Lower leg skin (tissue), 4 donors: ENCODE measurements at places on chromosomes 7 and 10. TPM values are rescaled to one million over a fixed set of nuclear protein-coding genes. Genes with fewer than 3 reads are reported as not detected.

DNA sequence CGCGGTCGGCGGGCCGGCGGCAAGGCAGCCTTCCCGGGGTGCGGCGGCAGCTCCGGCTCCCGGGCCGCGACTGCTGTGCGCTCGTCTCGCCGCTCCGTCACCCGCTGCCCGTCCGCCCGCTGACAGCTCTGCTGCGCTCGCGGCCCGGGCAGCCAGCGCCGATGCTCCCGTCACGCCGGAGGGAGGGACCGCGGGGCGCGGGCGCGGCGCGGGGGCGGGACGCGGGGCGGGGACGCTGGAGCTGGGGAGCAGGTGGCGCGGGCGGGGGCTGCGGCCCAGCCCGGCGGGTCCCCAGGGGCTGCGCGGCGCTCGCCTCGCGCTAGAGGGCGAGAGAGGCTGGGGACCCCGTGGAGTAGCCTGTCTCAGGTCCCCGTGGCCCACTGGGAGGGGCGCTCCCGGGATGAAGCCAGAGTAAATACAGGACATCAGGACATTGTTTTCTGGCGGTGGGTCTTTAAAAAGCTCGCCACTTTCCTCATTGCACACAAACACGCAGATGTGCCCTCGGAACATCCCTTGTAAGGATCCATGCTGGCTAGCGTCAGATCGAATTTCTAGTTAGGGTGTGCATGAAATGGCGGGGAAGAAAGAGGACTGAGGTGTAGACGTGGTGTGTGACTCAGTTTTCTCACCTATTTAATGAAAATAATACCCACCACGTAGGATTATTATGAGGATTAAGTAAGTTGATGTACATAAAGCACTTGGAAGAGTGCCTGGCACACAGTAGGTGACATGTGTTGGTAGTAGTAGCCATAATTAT lies at the start of gene ELAPOR2:
Gene ELAPOR2 (minus strand): TSS at position 130 of the 763 bp plus-strand sequence. CDS start 141 bp downstream, outside the sequence.
- peak; percentile 95 for DNase-seq

DNA sequence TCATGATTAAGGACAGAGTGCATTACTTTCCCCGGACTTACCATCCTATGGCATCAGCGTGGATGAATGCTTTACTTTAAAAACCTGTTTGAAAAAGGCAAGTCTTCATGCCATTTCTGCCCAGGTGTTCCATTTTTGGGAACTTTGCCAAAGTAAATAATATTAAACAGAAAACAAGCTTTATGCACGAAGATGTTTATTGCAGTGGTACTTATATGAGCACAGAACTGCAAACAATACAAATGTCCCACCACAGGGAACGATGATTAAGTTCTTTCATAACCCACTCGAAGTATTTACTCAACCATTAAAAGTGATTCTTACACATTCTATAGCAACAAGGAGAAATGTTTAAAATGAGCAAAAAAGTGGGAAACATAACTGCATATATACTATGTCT lies 109.7 kb upstream of the GDF10 start:
- DNase-seq, result no peak

DNA sequence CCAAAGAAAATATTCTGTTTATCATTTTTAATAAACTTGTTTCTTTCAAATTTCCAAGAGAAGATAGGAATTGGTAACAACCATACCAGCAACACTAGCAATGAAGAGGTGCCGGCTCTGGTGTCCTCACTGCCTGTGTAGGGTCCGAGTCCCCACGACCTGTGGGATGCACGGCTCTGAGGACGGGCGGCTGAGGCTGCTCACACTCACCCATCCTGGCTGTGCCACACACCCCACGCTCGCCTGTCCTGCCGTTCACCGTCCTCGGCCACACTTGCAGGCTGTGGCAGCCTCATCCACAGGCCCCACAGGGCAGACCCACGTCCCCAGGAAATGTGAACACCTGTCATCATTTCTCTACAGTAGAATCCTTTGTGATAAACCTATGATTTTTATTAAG lies 48.2 kb upstream of the DPYSL4 start:
- no peak for DNase-seq

GRCh38 chr7:71682841-71683781 lies 551.2 kb downstream of the GALNT17 start:
- DNase-seq, result no peak

GRCh38 chr7:105943486-105943885 lies 19.6 kb upstream of the CDHR3 start:
- DNase-seq, result no peak

GRCh38 chr7:157895520-157896375 lies 558.9 kb downstream of the DNAJB6 start:
- DNase-seq, result no peak

DNA sequence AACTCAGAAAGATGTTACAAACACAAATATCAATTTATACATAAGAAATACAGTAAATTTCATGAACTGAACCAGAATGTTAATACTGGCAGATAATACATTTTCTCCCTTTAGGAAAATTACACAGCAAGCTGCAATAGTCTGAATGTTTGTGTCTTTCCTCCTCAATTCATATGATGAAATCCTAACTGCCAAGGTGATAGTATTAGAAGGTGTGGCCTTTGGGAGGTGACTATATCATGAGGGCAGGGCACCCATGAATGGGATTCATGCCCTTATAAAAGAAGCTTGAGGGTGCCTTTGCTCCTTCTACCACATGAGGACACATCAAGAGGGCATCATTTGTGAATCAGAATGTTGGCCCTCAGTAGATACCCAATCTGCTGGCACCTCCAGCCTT lies 64.3 kb upstream of the GPR22 start:
- no peak for DNase-seq

DNA sequence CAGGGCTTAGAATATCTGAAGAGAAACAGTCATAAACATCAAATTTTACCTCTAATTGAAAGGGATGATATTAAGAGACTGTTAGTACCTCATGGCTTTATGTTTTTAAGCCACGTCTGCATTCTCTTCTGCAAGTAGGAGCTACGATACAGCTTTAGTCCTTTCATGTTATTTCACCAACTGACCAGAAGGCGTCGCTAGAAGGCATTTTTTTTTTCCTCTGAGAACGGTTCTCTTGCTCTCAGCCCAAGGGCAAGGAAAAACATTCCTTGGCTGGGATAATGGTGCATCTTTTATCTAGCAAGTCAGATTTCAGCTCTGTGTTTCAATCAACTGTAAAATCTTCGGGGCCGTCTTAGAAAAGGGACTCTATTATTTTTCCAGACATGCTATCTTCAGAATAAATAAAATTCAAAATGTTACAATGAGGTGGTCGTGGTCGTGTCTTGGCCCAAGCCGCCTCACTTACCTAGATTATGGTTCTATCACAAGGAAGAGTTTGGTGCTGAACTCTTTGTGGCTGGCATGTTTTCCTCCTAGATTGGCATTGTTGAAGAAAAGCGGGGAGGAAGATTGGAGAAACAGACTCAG lies 41.6 kb upstream of the LYZL2 start:
- DNase-seq, result peak; percentile 25

DNA sequence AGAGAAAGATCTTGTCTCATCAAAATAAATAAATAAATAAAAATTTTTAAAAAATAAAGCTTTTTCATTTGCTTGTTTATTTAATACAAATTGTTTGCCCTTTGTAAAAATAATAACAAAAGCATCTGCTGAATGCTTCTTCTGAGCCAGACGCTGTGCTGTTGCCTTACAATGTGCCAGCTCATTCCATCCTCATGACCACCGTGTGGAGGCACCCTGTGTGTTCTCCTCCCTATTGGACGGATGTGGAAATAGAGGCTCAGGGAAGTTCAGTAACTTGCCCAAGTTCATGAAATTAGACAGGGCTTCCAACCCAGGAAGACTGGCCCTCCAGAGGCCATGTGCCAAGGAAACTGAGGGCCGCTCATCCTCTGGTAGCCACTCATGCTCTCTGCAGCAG lies 120.6 kb downstream of the SH3PXD2A start:
- DNase-seq, result no peak

DNA sequence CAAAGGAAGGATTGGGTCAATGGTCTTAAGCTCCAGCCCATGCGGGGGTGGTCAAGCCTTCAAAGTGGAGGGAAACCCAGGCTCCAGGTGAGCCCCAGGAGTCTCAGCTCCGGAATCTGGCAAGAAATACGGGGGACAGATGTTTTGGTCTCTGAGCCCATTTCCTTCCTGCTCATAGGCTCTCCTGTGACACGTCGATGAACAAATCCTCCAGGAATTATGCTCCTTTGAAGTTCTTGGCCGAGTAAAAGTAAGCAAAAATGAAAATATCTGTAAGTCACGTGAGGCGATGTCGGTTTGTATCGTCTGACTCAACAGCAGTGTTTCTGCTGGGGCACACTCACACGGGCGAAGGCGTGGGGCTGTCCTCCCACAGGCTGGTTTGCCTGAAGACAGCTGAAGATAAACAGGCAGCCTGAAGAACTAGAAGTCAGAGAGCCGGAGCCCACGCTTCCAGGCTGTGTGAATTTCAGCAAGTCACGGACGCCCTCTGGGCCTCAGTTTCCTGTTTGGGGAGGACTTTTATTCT lies 52.6 kb upstream of the SMNDC1 start:
- no peak for DNase-seq

Gene HECW1
- total RNA-seq, result not detected

Gene UCN3
- total RNA-seq, result not detected

Gene ZNF786
- 8.3 TPM for total RNA-seq

Gene HOGA1
- 2.6 TPM for total RNA-seq

Gene SLC25A40
- 31.5 TPM for total RNA-seq

Gene SPDYE18
- 2.1 TPM for total RNA-seq

Gene CLCN1
- not detected for total RNA-seq
